Left lobe of liver (tissue), 2 donors: ENCODE measurements at places on chromosomes 11 and 22. TPM values are rescaled to one million over a fixed set of nuclear protein-coding genes. Genes with fewer than 3 reads are reported as not detected.

Gene OR8A1
- total RNA-seq: not detected

GRCh38 chr11:60121264-60121663, 32.8 kb downstream of the MS4A2 start:
- no peak for DNase-seq

- DNase-seq: no peak
These were observed 665.4 kb downstream of the KCNA4 start for GRCh38 chr11:29351301-29351873.

DNA sequence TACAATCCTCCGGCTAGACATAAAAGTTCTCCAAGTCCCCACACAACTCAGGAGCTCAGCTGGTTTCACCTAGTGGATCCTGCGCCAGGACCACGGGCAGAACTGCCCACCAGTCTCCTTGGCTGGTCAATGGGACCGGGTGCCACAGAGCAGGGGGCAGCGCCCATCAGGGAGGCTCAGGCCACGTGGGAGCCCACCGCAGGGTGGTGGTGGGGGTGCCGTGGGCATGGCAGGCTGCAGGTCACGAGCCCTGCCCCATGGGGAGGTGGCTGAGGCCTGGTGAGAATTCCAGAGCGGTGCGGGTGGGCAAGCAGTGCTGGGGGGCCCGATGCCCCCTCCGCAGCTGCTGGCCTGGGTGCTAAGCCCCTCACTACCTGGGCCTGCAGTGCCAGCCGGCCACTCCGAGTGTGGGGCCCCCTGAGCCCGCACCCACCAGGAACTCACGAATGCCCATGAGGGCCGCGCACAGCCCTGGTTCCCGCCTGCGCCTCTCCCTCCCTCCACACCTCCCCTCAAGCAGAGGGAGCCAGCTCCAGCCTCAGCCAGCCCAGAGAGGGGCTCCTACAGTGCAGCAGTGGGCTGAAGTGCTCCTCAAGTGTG, 1091.9 kb upstream of the TENM4 start:
- no peak for DNase-seq

DNA sequence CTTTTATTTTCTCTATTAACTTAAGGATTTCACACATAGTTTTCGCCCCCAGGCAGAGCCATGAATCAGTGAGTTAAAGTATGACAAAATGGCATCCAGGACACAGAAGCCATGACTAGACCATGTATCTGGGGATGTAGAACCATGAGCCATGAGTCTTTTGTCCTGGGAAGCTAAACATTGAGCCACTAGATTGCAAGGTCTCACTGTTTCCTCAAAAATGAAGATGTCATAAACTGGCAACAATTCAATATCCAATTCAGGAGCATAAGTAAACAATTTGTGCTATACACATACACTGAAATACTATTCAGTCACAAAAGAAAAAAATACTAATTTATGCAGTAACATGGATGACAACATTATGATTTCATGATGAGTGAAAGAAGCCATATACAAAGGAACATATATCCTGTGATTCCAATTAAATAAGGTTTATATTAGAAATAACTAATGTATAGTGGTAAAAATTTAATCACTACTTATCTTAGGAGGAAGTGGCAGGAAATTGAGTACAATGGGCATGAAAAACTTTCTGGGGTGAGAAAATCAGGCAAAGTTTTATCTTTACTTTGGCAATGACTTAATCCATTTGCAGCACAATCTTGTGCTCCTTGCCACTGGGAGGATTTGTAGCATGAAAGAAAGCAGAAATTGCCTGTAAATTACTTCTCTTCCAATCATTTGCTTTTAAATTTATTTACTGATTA, 28.5 kb upstream of the CARD16 start:
- no peak for DNase-seq

DNA sequence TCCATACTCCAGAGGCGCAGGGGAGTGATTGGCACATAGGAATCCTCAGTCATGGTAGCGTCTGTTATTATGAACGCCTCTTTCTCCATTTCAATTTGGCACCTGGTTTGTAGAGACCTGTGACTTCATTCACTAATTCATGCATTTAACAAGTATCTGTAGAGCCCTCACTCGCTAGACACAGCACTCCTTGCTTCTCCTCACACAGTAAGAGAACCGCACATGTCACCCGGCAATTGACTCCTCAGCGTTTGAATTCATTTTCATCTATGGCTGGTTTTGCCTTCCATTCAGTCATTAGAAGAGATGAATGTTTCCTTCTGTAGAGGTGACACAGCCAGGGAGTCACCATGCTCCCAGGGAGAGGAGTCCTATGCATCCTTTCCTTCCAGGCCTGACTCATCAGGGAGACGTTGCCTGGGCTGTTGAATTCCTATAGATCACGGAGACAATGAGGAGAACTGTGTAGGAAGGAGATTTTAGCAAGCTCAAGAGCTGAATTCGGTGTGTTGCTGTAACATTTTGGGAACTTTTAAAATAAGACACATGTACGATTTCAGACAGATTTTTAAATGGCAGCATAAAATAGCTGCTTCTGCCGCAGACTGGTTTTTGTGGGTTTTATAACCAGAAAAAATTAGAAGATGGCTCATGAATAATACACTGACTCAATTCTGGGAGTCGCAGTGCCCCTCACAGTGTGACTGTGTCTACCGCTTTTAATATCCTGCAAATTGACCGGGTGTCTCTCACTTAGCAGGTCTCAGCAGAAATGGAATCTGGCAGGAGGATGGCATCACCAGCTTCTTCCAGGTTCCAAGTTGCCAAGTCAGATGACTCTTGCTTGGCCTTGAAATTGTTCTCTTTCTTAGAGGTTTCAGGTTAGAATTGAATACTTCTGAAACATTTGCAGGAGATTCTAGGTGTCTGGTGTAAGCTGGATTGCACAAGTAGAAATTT, 44.4 kb upstream of the CLMP start:
- no peak for DNase-seq

GRCh38 chr22:35308480-35309021, 8.9 kb downstream of the TOM1 start:
- DNase-seq: no peak

- DNase-seq: no peak
These were observed 18.8 kb upstream of the PICK1 start for GRCh38 chr22:38038426-38038825.
